ENCODE measurements at places on chromosomes 6 and 20.
A peak's percentile ranks its signal among the peaks of the same experiment; 100 is the strongest.

DNA sequence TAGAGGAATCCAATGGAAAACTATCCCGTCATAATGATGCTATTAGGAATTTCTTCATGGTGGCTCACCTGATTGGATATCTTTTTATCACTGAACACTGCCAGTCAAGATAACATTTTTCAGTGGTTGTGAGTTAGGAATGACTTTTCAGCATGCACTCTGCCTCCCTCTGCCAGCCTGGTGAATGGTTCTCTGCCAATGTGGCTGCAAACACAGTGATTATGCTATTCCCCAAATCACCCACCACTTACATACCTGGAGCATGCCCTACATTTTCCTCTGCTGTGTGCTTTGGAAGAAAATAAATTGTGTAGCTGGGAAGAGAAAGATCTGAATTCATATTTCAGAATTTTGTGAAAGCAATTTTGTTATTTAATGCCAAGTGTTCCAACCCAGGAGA lies 102.6 kb upstream of the LAMP5 start:
- DNase-seq = no peak

GRCh38 chr6:150635906-150636514 lies 36.3 kb downstream of the PLEKHG1 start:
- DNase-seq = no peak

GRCh38 chr6:43957273-43957672 lies 170.0 kb downstream of the MRPL14 start:
- no peak for DNase-seq

GRCh38 chr20:43564993-43565757 lies 6.3 kb downstream of the SGK2 start:
- DNase-seq = no peak

DNA sequence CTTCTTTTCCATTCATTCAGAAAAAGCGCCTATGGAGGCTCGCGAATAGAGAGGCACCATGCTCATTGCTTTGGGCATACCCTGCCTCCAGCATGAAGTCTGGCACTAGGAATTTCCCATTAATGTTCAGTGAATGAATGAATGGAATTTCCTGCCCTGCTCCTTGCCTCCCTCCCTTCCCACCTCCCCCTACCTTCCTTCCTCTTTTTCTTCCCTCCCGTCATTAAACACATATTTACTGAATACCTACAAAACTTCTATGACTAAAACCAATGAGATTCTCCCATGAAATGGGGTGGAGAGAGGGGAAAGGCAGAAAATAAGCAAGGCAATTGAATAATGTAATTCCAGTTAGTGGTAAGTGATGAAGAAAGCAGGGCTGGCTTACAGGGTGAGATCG lies 213.8 kb upstream of the AGPAT4 start:
- DNase-seq = no peak

- no peak for DNase-seq
Measured at GRCh38 chr6:100808638-100809275, 72.4 kb downstream of the ASCC3 start.

DNA sequence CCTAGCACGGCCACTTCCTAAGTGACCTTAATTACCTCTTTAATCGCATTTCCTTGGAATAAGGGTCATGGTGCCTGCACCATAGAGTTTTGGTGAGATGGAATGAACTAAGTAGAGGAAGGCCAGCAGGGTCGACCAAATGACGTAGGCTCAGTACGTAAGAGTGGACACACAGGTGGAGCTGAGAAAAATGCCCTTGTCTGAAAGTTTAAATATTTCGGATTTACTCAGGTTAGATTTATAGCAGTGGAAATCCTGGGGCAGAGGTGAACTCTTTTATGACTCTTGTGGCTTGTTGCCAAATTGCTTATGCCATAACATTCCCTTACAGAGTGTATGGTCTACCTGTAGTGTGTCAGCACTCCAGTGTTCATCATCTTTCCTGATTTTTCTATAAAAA lies 23.6 kb upstream of the BTBD3 start:
- DNase-seq = no peak

GRCh38 chr6:52574709-52575501 lies 2.0 kb downstream of the TRAM2 start:
- DNase-seq = no peak

GRCh38 chr6:18985061-18985460 lies 597.9 kb downstream of the RNF144B start:
- no peak for DNase-seq

DNA sequence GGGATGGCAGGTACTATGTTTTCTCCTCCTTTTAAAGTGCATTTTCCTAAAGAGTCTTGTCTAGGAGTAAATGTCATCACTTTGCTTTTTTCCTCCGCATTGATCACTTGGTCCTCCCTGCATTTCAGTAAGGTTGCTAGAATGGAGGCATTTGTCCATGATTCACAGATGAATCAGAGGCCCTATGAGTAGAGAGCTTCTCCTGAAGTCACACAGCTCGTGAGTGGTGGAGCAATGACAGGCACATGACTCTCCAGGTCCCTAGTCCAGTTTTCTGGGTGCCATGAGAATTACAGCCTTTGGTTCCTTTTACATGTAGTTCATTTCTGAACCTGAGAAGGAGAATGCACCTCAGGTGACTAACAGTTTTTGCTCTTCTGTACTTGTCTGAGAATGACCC lies 50.5 kb downstream of the HLA-A start:
- DNase-seq = peak; percentile 22

GRCh38 chr6:95286874-95287273 lies 290.5 kb upstream of the MANEA start:
- DNase-seq = no peak

DNA sequence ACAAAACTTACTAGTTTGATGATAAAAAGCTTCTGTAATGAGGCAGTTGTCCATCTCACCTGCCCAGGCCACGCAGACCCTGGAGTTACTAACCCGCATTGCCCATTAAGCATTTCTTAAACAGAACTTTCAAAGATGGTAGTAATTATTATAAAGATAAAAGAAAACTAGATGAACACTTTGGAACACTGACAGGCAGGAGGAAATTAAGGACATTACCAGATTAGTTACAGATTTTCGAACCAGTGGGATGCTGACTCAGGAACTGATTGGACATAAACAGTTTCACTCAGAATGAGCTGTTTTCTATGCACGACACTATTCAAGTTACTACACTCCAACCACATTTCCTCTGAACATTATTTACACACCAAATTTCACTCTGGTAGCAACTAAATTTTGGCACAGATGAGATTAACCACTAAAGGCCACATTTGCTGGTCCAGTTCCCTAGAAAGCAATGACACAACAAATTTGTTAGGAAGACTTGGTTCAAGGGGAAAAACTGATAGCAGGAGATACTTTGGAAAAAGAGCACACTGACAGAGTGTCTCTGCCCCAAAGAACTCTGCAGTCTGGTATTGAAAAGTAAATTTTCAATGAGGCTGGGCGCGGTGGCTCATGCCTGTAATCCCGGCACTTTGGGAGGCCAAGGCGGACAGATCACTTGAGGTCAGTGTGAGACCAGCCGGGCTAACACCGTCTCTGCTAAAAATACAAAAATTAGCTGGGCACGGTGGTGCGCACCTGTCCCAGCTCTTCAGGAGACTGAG lies 3.0 kb downstream of the ROMO1 start:
- DNase-seq = no peak

DNA sequence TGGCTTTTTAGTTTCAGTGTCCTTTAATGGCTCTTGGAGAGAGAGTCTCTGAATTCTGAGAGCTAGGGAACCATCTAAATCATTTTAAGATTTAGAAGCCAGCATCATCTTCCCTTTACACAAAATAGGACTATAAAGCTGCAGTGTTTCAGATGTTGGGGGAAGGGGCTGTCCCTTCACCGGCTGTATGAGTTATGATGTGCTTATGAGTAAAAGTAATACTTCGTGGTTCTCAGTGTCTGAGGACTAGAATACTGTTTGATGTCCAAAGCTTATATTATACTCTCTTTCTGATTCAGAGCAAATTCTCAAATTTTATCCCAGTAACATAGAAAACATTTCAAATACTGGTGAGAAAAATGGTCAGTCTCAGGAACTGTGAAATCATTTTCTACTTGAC lies 63.5 kb upstream of the FAM8A1 start:
- DNase-seq = no peak

Measured in SW 1271 (cell line).